ENCODE measurements at places on chromosomes 13 and 19.

- no peak for DNase-seq
Measured at GRCh38 chr19:2500841-2501261, 24.9 kb downstream of the GADD45B start.

- no peak for DNase-seq
Measured at GRCh38 chr19:2330632-2331284, 2.3 kb downstream of the SPPL2B start.

DNA sequence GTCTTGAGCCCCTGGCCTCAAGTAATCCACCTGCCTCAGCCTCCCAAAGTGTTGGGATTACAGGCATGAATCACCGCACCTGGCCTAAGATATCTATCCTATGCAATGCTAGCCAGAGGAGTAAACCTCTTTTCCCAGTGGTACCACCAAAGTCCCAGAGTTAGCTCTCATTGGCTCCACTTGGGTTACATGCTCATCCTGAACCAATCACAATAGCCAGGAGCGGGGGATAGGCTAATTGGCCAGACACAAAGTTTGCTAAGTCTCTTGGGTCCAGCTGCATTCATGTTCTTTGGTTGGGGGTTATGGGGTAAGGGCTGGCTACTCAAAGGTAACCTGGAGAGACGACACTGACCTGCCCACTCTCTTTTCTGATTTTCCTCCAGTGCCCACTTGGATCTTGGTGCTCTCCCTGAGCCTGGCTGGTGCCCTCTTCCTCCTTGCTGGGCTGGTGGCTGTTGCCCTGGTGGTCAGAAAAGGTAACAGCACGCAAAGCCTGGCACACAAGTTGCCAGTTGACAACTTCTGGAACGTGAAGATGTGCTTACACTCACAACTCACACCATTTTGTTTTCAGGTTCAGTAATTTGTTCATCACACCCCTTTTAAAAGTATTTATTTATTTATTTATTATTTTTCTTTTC, 7.8 kb downstream of the C19orf38 start:
- DNase-seq: no peak

DNA sequence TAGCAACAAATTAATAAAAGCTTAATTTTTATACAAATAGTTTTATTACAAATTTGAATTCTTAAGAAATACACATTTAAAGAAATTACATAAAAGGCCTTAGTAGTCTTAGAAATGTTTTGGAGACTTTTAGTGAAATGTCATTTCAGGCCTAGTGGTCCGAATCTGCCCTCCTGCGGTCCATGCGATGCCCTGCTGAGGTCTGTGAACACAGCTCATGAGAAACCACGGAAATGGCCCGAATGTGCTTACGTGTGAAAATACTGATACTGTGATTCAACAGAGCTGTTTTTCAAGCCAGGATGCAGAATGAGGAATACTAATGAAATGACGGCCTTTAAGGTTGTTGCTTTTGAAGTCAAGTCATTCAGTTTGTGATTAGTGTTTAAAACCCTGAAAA, 157.9 kb downstream of the COL4A1 start:
- DNase-seq: no peak

DNA sequence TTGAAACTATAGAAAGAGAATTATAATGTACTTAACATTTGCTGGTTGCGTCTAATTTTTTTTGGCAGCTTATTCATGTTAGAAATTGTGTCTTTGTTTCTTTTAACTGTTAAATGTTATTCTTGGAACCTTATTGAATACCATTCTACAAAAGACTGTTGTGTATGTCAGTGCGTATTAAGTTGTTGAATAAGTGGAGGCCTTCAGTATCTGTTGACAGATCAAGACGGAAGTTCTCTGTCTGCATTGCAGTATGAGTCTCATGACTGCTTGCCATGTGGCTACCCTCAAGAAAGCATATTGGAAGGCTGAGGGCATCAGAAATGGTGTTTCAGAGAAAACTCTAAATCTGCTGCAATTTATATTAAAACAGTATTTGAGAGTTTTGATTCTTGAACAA, 8.5 kb downstream of the UBA2 start:
- no peak for DNase-seq

- DNase-seq: no peak
Measured at GRCh38 chr13:48497669-48498068, 35.2 kb downstream of the RCBTB2 start.

DNA sequence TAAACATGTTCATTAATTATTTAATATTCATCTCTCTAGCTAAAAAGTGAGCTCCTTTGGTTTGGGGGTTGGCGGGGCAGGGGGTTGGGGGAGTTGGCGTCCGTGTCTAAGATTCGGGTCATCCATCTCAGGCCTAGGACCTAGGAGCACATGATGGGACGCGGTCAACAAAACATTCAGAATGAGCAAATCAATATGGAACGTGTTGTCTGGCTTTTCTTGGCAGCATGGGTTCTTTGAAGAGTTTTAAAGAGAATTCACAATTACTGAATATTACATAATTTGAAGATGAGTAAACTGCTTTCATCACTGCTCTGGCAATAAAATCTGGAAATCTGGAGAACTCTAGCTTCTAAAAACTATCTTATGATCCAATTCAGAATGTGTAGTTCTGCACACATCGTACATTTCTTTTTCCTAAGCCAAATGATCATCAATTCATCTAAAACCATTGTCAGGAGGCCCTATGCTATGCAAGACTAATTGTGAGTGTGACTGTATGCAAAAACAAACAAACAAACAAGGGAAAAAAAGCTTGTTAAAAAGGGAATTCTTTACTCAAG, 5.4 kb upstream of the ARGLU1 start:
- no peak for DNase-seq

GRCh38 chr19:11204943-11205349, 7.6 kb upstream of the KANK2 start:
- DNase-seq: no peak

DNA sequence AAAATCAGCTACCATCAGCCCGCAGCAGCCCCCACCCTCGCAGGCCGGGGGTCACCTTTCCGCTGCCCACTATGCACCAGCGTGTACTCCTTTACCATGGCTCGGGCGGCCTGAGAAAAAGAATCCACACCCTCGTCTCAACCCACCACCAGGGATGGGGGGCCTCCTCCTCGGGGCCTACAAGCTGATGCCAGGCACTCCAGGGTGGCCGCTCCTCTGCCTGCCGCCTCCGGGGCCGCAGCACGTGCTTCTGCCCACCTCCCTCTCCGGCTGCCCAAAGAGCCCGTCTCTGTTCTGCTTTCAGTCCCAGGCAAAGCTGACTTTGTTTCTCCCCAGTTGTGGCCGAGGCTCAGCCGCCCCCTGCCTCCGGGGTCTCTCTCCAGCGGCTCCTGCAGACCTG, 11.1 kb upstream of the MEX3D start:
- DNase-seq: no peak

- no peak for DNase-seq
Measured at GRCh38 chr13:110319774-110320509, 12.9 kb downstream of the COL4A2 start.

DNA sequence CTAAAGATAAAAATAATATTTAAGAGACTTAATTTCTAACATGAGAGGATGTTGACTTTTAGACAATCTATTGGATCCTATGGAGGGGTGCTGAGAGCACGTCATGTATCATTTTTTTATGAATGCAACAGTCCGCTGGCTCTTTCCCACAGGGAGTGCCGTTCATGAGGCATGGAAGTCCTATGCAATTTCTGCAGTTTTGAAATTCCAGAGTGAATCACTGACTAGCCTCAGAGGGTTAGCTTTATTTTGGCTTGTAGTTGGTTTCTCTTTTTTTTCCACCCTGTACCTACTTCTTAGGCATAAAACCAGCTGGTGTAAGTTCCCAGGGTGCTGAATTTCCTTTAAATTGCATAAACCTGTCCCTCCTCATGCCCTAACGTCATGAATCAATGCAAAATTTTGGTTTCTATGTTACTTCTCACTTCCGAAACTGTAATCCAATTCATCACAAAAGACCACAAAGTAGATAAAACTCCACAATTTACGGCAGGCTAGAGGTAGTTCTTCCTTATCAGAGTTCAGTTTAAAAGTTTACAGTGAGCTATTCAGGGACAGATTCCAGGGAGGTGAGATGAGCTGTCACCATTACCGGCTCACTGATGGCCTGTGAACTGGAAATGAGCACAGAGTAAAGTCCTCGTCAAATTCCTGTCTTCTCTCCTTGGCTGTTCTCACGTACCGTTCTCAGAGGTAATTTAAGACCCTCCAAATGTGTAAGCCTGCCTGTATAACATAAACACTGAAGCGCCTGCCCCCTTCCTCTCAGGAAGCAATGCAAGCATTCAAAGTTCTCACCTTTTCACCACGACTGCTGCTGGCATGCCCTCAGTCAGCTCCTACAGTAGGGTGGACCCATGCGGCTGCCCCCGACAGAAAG, 216.6 kb upstream of the SLC10A2 start:
- DNase-seq: peak; percentile 67

DNA sequence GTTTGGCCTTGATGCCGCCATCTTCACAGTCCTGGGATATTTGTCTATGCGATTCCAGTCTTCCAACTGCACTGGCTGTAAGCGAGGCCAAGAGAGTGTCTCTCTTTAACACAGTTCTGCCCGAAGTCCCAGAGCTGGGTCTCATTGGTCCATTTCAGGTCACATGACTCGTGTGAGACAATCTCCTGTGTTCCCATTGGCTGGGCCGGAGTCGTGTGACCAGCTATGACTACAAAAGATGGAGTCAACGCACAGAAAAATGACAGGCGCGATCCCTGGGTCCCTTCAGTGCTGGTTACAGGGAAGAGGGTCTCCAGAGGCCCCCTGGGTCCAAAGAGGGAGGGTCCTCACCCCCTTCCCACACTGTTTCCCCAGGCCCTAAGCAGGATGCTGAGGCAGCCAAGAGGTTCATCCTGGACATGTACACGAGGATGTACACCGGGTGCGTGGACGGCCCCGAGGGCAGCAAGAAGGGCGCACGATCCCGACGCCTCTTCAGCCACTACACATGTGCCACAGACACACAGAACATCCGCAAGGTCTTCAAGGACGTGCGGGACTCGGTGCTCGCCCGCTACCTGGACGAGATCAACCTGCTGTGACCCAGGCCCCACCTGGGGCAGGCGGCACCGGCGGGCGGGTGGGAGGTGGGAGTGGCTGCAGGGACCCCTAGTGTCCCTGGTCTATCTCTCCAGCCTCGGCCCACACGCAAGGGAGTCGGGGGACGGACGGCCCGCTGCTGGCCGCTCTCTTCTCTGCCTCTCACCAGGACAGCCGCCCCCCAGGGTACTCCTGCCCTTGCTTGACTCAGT, 15.9 kb upstream of the S1PR4 start:
- DNase-seq: peak; percentile 26

GRCh38 chr19:49814010-49814409, 918 bp upstream of the FUZ start:
- DNase-seq: no peak

GRCh38 chr13:21330126-21330861, 128.8 kb downstream of the ZDHHC20 start:
- no peak for DNase-seq

DNA sequence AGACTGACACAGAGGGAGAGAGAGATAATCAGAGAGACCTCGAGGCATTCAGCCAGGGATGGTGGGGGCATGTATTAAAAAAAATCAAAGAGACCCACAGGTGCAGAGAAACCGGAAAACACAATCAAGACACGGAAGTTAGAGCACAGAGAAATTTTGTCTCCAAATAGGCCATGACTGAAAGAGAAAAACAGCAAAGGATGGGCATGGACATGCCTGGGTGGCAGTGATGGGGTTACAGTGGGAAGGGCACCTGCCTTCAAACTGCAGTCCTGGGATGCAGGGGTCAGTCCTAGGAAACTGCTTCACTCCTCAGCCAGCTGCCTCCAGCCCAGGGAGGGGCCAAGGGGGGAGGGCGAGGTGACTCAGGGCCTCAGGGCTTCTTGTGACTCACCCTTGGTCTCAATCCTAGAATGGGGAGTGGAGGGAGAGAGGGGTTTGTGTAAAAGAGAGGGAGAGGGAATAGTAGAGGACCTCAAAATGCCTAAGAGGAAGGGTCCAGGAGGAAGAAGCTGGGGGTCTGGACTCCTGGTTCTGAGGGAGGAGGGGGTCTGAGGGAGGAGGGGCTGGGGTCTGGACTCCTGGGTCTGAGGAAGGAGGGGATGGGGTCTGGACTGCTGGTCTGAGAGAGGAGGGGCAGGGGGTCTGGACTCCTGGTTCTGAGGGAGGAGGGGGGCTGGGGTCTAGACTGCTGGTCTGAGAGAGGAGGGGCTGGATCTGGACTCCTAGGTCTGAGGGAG, 3.6 kb upstream of the KCNN4 start:
- peak; percentile 81 for DNase-seq

- no peak for DNase-seq
Measured at GRCh38 chr19:8208119-8208921, 850 bp upstream of the CERS4 start.

DNA sequence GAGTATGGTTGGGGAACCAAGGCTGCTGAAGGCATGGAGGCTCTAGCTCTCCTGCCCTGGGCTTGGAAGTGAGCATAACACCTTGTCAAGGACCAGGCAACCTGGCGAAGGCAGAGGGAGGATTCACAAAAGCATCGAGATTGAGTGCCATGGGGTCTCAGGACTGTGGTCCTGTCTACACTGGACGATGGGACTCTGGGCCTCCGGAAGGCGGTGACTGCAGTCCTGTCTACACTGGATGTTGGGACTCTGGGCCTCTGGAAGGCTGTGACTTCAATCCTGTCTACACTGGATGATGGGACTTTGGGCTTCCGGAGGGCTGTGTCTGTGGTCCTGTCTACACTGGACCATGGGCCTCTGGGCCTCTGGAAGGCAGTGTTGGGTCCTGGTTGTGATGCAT, 290.4 kb downstream of the TEX29 start:
- DNase-seq: no peak

DNA sequence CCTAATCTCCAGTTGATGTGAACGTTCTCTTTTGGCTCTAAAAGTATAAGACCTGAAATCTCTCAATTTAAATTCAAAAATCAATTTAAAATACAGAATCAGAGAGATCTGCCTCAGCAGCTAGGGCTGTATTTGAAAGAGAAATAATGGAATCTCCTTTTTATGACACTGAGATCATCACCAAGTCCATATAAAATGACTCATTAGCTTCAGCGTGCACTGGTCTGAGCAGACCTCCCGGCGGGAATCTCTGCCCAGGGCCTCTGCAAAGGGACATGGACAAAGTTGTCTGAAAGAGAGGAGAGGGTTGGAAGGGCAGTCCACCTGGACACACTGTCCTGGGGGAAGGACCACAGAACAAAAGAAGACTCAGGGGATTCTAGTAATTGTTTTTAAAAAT, 855.6 kb downstream of the EFNB2 start:
- no peak for DNase-seq

DNA sequence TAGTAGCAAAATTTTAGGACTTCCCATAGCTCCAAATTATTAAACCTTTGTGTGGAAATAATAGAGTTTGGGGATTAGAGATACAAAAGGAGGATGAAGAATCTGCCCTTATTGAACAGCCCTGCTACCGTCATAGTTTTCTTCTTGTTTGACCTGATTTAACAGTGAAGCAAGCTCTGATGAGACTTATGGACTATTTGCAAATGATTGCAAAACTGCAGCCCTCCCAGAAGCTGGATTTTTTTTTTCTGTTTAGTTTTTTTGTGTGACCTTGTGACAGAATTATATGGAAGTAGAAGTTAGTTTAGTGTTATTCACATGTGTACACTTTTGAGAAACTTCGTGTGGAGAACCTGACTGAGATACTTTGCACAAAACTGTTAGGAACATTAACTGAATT, 267.8 kb downstream of the KCNRG start:
- DNase-seq: no peak

GRCh38 chr13:32538143-32538620, 413 bp downstream of the N4BP2L2 start:
- DNase-seq: peak; percentile 48

Measured in trophoblast cell (in vitro differentiated cells and primary cell).